ENCODE measurements at places on chromosomes 13 and 19.

DNA sequence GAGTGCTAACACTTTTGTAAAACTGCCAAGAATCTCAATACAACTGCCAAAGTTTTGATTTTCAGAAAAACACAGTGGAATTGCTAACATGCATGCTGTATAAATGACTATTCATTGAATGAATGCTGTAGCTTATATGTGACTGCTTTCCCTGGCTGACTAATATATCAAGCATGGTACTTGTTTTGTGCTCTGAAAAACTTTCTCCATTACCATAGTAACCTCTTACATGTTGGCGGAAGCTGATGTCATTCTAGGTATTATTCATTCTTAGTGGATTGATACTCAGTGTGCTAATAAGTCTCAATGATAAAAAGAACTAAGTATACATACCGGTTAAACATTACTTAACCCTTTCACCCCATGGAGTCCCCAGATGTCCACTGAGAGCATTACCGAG is 166.1 kb upstream of the MYO16 start:
- no peak for DNase-seq
- peaks cover 13% of the 10 kb centered on the region for H3K4me1 ChIP-seq
- no peaks in the 10 kb centered on the region for H3K27me3 ChIP-seq
- no peak overlapping the region for H3K4me3 ChIP-seq

DNA sequence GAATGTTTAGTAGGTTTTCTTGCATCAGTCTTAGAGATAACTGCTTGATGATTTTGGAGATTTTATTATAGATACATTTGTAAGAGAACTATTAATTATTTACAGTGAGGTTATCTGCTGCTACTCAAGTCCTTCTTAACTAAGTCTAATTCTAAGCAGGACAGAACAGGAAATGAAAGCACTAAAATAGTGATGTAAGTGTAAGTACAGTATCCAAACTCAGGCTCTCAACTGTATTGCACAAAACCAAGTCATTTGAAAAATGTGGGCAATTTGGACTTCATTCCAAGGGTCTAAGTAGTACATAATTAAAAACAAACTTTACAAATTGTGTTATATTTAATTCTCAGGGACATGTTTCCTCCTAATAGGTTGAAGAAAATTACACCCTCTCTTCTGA is 417.1 kb downstream of the ITGBL1 start:
- H3K27me3 ChIP-seq: no peaks in the 10 kb centered on the region
- no peak overlapping the region for H3K27ac ChIP-seq

DNA sequence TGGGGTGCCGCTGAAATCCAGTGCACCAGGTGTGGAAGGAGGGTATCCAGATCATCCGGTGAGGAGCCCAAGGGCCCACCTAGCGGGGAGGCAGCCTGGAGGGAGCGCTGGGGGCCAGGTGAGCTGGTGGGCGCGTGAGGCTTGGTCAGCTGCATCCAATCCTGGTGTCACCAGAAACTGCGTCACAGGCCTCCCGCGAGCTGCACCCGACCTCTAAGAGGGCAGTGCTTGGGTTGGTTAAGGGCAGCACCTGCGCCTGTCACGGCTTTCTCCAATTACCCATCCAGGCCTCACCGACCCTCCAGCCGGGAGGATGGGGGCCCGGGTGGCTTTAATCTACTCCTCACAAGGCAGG is 284 bp downstream of the RNF17 start:
- no peaks in the 10 kb centered on the region for H3K27me3 ChIP-seq
- no peak overlapping the region for H3K27ac ChIP-seq
- no peak overlapping the region for H3K4me3 ChIP-seq

GRCh38 chr19:50977626-50978025 is 6.1 kb downstream of the KLK7 start:
- H3K27me3 ChIP-seq: no peaks in the 10 kb centered on the region
- peaks cover 11% of the 10 kb centered on the region for H3K4me1 ChIP-seq
- H3K36me3 ChIP-seq: no peaks in the 10 kb centered on the region
- DNase-seq: no peak
- H3K4me3 ChIP-seq: no peak overlapping the region

DNA sequence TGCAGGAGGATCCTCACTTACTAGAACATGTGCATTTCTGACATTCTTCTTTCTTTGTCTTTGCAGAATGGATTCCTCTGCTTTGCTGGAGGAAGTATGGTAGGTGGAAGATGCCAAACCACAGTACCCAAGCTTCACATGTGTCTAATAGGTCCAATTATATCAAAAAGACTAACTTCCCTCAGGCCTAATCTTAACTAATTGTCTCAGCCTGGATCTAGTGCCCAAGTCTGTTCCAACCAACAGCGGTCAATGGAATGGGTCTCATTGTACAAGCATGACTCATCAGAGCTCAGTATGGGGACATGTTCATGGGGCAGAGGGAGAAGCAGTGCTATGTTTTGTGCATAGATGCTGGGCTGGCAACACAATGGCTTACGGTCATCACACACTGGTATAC is 81.6 kb upstream of the CSNK1A1L start:
- no peaks in the 10 kb centered on the region for H3K4me1 ChIP-seq
- no peak overlapping the region for H3K4me3 ChIP-seq
- no peaks in the 10 kb centered on the region for H3K36me3 ChIP-seq
- H3K27me3 ChIP-seq: no peaks in the 10 kb centered on the region
- H3K27ac ChIP-seq: no peak overlapping the region

All from RWPE2 (cell line).